Lung (tissue), 17 donors: ENCODE measurements at places on chromosomes 16 and 17. TPM values are rescaled to one million over a fixed set of nuclear protein-coding genes. Genes with fewer than 3 reads are reported as not detected.

- H3K27me3 ChIP-seq: no peaks in the 10 kb centered on the region
- no peaks in the 10 kb centered on the region for H3K4me1 ChIP-seq
- no peak overlapping the region for H3K4me3 ChIP-seq
- H3K36me3 ChIP-seq: peaks cover 54% of the 10 kb centered on the region
- no peak overlapping the region for H3K27ac ChIP-seq
Observed at GRCh38 chr16:2228161-2228824, 4.9 kb downstream of the E4F1 start.

DNA sequence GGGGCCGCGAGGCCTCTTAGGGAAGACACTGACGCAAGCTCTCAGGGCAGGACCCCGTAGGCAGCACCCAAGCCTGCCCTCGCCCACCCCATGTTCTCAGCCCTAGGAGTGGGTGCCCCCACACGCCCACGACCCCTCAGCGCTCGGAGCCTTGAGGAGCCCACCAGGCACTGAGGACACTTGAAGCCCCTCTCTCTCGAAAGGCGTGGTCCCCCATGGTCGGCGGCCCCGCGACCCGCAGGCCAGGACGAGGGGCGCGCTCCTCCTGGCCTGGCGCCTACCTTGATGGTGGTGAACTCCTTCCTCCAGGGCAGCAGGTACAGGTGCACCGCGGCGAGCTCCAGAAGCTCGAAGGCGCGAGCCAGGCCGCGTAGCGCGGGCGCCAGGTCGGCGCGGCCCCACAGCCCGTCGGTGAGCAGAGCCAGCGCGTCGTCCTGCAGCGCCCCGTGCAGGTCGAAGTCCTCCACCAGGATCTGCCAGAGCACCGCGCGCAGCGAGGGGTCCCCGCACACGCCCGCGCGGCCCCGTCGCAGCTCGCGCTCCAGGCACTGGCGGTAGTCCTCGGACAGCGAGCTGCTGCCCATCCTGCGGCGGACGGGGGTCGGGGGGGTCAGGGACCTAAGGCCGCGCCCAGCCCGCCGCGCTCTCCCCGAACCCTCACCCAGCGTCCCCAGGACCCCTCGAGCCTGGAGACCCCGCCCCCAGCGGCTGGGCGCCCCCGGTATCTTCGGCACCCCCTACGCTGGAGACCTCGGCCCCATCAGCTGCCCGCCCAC is 668 bp downstream of the SPATA2L start:
- peak; percentile 52 for DNase-seq
- H3K4me3 ChIP-seq: peak overlapping the region; percentile 57
- H3K4me1 ChIP-seq: no peaks in the 10 kb centered on the region
- H3K27me3 ChIP-seq: no peaks in the 10 kb centered on the region

DNA sequence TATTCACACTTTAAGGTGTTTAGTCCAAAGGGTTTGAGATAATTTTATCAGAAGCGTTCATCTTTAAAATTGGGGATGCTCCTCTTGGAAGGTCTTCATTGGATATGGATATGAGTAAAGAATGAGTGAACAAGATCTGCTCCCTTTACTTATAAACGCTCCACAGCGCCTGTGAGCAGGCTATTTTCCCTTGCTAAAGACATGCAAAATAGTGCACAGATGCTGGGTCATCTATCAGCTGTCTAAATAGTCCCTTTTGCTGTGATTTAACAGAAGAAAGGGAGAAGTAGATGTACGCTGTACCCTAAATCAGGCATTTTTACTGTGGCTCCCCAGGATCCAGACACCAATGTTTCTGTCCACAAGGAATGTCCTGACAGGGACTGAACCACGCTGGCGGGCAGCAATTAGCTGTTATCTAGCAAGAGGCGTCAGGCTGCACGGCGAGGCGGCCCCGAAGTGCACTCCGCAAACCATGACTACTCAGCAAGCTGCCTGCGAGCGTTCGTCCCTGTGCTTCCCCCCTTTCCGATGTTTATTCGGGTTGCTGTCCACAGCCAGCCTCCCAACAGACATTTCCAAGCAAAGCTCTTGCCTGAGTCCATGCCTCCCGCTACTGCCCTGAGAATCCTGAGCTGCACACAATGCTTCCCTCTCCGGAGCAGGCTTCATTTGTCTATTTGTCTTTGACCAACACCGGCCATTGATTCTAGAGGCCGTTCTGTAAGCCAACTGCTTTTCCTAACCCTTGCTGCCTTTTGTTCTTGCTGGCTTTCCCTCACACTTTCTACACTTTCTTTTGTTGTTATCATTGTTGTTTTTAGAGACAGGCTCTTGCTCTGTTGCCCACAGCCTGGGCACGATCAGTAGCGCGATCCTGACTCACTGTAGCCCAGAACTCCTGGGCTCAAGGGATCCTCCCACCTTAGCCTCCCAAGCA is 55.7 kb upstream of the CNEP1R1 start:
- H3K4me3 ChIP-seq: no peak overlapping the region
- H3K4me1 ChIP-seq: peaks cover 24% of the 10 kb centered on the region
- DNase-seq: peak; percentile 83
- no peak overlapping the region for H3K27ac ChIP-seq

GRCh38 chr16:87200637-87201036 is 116.6 kb downstream of the C16orf95 start:
- no peak for DNase-seq
- H3K4me1 ChIP-seq: peaks cover 6% of the 10 kb centered on the region
- H3K4me3 ChIP-seq: no peak overlapping the region
- H3K27ac ChIP-seq: no peak overlapping the region
- no peaks in the 10 kb centered on the region for H3K27me3 ChIP-seq
- no peaks in the 10 kb centered on the region for H3K36me3 ChIP-seq

- no peak for DNase-seq
- H3K4me3 ChIP-seq: no peak overlapping the region
- H3K36me3 ChIP-seq: no peaks in the 10 kb centered on the region
- H3K4me1 ChIP-seq: no peaks in the 10 kb centered on the region
- no peaks in the 10 kb centered on the region for H3K27me3 ChIP-seq
Observed at GRCh38 chr17:66635386-66636045, 199.4 kb upstream of the CACNG5 start.

DNA sequence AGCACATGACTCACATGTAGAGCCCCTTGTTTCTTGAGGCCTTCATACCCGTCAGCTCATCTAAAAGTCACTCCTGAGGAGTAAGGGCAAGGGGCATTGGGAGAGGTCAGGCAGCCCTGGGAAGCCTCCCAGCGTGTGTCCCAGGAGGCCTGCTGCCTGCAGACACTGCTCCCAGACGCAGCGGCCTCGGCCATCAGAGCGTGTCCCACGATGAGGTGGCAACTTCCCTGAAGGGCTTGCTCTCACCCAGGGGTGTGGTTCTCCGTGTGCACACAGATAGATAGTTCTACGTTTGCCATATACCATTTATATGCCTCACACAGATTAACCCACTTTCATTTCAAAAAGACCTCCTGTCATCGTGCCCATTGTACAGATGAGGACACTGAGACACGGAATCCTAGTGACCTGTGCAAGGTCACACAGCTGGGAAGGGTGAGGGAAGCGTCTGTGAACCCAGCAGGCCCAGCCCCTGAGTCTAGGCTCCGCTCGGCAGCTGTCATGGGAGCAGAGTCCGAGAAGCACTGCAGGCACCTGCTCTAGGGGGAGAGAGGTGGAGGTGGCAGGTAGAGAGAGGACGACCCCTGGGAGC is 8.3 kb downstream of the TUBB3 start:
- no peaks in the 10 kb centered on the region for H3K36me3 ChIP-seq
- no peak for DNase-seq
- H3K27ac ChIP-seq: no peak overlapping the region
- H3K4me1 ChIP-seq: no peaks in the 10 kb centered on the region
- no peak overlapping the region for H3K4me3 ChIP-seq

DNA sequence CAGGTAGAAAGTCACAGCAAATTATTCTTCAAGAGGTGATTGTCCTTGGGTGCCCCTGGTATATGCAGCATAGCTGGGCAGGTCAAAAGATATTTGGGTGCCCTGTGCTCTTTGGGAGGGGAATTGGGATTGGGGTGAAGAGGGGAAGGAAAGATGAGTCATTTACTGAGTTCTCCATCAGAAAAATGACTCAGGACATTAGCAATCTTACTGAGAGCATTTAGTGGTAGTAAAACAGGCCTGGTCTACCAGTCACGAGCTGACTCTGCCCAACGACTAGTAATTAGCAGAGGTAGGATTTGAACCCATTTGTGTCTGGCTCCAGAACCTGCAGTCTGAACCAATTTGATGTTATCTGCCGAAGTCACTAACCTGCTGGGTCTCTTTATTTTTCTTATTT is 6.0 kb upstream of the GRIN2A start:
- peaks cover 18% of the 10 kb centered on the region for H3K27me3 ChIP-seq
- no peak overlapping the region for H3K4me3 ChIP-seq
- no peak for DNase-seq
- no peaks in the 10 kb centered on the region for H3K36me3 ChIP-seq
- H3K27ac ChIP-seq: no peak overlapping the region

- no peaks in the 10 kb centered on the region for H3K36me3 ChIP-seq
- no peaks in the 10 kb centered on the region for H3K27me3 ChIP-seq
- DNase-seq: peak; percentile 57
- peak overlapping the region; percentile 28 for H3K27ac ChIP-seq
Observed at GRCh38 chr16:73036074-73036826, 11.7 kb downstream of the ZFHX3 start.

DNA sequence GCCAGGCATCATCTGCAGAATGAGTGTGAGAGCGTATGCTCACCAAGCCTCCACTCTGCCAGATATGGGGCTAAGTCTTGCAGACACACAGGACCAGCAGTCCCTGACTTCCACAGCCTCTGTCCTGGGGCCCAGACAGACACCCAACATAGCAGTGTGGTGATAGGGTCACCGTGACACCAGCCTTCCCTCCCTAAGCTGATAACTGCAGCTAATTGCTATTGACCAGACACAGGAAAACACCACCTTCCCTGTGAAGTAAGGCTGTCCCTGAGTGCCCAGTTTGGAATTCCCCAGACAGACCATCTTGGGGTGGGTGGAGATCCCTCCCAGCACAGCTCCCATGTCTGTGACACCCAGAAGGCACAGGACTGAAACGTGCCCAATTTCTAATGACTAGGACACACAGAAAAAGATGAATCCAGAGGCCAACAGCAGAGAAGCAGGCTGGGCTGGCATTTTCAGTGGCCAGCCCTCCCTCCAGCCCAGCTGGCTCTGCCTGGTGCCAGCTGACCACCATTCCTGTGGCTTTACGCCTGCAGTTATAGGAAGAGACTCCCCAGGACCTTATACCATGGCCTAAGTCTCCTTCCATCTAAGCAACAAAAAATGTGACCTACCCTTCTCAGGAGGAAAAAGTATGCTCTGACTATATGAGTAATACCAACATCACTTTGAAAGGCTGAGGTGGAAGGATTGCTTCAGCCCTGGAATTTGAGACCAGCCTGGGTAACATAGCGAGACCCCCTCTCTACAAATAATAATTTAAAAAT is 30.3 kb downstream of the ATPAF2 start:
- no peak overlapping the region for H3K4me3 ChIP-seq
- H3K27ac ChIP-seq: no peak overlapping the region
- H3K4me1 ChIP-seq: no peaks in the 10 kb centered on the region
- no peaks in the 10 kb centered on the region for H3K27me3 ChIP-seq
- H3K36me3 ChIP-seq: peaks cover 5% of the 10 kb centered on the region
- no peak for DNase-seq

DNA sequence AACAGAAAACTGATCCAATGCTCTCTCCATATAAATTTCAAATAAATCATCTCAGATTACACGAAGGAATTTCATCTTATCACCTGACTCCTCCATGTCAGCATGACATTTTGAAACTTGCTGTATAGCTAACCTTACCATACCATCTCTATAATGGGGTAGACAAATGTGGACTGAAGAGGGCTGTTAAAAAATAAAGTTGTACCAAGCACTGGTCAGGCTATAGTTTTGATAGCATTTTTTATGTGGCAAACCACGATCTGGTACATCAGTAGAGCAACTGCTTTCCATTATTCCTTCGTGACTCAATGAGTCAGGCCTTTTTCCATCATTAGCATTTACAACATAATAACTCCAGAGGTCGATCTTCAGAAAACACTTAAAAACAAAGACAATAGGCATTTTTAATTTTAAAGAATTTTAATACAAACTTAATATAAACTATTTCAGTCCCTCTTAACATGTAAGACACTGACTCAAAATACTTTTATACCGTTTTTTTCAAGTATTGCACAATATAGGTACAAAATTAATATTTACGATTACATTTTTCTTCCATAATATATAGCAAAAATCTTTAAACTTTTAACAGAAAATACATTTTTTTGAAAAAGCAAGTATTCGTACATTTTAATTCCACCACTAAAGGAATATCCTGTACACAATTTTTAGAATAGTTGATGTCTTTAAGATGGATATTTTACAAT is 4.2 kb downstream of the TOB1 start:
- H3K36me3 ChIP-seq: peaks cover 11% of the 10 kb centered on the region
- H3K27ac ChIP-seq: no peak overlapping the region
- no peak overlapping the region for H3K4me3 ChIP-seq
- H3K27me3 ChIP-seq: no peaks in the 10 kb centered on the region
- no peak for DNase-seq
- H3K4me1 ChIP-seq: no peaks in the 10 kb centered on the region

DNA sequence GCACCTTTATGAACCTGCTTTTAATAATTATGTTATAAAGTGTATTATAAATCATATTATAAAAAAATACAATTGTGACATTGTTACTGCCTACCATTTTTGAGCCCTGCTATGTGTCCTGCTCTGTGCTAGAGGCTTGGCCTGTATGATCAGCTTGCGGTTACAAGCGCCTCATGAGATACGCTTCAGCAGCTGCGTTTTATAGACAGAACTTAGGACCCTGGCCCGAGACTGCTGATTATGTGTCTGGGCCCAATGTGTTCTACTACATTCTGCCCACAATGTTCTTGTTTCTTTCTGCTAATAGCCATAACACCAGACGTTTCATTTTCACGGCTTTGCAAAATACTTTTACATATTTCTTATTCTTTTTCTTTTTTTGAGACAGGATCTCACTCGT is 395.8 kb downstream of the SLC39A11 start:
- peaks cover 2% of the 10 kb centered on the region for H3K36me3 ChIP-seq
- no peak for DNase-seq
- H3K27me3 ChIP-seq: no peaks in the 10 kb centered on the region
- H3K4me3 ChIP-seq: no peak overlapping the region
- no peak overlapping the region for H3K27ac ChIP-seq

TBC1D3 gene
- polyA plus RNA-seq: not detected

CCL17 gene
- 3.5 TPM for polyA plus RNA-seq

PPL gene
- 19.9 TPM for polyA plus RNA-seq

C17orf113 gene
- polyA plus RNA-seq: 0.38 TPM
